Testis (tissue), 5 donors: ENCODE measurements at places on chromosomes 7 and 10.
A peak's percentile ranks its signal among the peaks of the same experiment; 100 is the strongest.

- no peak for DNase-seq
These were observed 166.2 kb downstream of the CPEB3 start for GRCh38 chr10:92124616-92125143.

DNA sequence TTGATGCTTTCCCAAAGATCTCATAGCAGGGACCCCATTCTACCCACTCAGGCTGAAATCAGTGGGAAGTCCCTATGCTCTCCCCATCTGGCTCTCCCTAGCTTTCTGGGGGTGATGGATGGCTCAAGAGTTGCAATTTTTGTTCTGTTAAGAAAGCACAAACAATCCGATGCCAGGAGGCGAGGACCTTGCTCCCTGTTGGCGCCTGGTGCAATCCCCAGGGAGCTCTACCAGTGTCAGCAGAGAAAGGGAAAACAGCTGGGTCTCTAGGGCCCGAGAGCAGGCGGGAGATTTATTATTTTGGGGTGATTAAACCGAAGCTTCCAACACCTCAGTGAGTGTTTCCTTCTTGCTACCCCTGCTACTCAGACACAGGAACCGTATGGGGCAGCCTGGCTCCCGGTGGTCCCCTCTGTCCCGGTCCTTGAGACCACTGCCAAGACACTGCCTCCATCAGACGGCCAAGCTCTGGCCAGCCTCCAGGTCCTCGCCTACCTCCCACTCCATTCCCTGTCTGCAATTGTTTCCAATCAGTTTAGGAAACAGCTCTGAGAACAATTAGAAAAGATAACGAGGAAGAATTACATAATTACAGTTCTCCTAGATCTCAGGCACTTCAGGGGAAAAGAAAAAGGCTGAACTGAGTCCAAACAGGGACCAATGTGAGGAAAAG lies 147.9 kb downstream of the PLXNA4 start:
- DNase-seq = peak; percentile 68

DNA sequence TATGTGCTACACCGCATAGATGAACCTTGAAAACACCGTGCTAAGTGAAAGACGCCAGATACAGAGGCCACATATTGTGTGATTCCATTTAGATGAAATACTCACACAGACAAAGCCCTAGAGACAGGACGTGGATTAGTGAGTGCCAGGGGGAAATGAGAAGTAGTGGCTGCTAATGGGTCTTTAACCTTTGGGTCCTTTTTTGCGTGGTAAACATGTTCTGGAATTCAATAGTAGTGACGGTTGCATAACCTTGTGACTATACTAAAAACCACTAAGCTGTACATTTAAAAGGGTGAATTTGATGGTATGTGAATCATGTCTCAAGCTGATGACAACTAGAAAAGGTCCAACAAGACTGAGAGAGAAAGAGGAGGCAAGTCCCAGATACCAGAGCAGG lies 15.6 kb downstream of the SMKR1 start:
- DNase-seq = no peak

GRCh38 chr7:81657551-81657950 lies 112.3 kb downstream of the HGF start:
- DNase-seq = no peak

GRCh38 chr7:9854605-9855004 lies 1119.1 kb upstream of the PHF14 start:
- no peak for DNase-seq

DNA sequence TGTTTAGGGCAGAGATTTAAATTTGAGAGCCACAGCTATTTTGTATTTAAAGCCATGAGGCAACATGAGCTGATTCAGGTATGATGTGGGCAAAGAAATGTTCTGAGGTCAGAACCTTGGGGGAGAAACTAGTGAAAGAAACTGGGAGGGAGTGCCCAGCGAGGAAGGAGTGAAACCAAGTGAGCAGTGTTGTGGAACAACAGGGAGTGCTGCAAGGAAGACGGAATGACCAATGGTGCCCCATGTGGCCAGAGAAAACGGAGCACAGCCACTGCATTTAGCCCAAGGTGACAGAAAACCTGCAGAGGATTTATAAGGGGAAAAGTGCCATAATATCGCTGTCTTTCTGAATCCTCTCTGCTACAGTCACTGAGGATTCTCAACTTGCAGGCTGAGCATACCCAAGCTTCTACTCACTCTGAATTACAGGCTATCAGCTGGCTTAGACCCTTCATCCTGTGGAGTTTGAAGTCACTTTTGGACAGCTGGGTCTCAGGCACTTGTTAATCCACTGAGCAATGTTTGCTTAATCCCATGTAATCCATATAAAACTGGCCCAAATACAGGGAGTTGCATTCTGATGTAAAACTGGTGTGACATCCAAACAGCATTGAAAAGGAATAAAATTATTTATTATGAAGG lies 777.3 kb downstream of the CCSER2 start:
- peak; percentile 58 for DNase-seq

GRCh38 chr10:76285012-76285411 lies 853.6 kb downstream of the LRMDA start:
- DNase-seq = no peak

GRCh38 chr7:107938456-107939250 lies 47.7 kb downstream of the DLD start:
- DNase-seq = peak; percentile 55

- no peak for DNase-seq
These were observed 9.0 kb downstream of the SFRP5 start for GRCh38 chr10:97762816-97763215.

GRCh38 chr10:10292501-10292900 lies 725.2 kb upstream of the CELF2 start:
- DNase-seq = no peak

- no peak for DNase-seq
These were observed 1.1 kb upstream of the HPSE2 start for GRCh38 chr10:99236627-99237309.

- no peak for DNase-seq
These were observed 98.0 kb upstream of the GATA3 start for GRCh38 chr10:7956508-7956907.

- DNase-seq = no peak
These were observed 24.1 kb upstream of the EPC1 start for GRCh38 chr10:32371101-32371500.

DNA sequence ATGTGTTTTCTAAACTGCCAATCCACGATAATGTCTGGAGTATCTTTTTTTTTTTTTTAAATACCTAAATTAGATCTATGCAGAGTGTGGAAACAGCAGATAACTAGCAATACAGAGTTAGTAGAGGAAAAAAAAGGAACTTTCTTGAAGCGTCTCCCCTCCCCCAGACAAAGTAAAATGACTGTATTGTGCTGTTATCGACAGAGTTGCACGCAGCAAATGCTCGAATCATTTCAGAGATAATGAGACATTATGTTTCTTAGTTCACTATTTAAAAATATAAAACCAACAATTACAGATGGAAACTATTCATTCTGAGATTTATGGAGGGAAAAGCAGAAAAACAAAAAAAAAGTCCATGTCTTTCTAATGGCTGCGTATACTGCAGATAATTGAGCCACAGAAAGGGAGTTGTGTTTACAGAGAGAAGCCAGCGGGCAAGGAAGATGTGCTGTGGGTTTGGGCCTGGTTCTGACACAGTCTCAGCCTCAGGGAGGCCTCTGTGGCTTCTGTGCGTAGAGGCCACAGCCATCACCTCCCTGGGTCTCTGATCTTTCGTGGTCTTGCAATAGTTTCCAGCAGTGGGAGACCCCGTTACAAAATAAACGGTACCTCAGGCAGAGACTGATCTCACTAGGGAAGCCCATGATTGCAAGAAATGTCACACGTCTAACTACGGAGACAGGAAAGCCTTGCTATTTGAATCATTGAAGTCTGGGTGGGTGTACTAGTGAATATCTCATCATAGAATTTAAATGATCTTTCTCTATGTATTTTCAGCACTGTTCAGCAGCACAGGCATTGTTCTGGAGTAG lies 19.1 kb upstream of the KLF6 start:
- no peak for DNase-seq

- no peak for DNase-seq
These were observed 36.5 kb upstream of the ECHDC3 start for GRCh38 chr10:11705722-11706121.

GRCh38 chr7:140327261-140327661 lies 71.1 kb downstream of the SLC37A3 start:
- no peak for DNase-seq

DNA sequence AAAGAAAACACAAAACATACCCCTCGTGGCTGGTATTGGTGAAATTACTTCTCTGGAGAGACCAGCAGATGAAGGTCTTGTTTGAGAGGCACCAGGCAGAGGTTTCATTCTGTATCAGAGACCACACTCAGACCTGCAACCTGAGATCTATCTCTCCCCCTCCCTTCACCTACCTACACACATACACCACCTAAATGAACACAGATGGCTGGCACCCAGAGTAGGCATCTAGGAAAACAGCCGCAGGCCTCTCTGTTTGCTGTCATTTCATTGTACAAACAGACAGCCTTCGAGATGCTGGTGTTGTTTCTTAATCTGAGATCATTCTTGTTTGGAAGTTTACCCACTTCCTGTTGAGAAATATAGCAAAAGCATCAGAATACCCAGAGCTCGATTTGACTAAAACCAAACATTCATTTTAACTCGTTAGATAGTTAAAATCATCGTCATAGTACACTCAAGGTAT lies 173.9 kb upstream of the SLC25A13 start:
- no peak for DNase-seq

- DNase-seq = no peak
These were observed 624.7 kb upstream of the IGFBP3 start for GRCh38 chr7:46545790-46546189.

GRCh38 chr7:35241884-35242283 lies 12.0 kb downstream of the TBX20 start:
- peak; percentile 39 for DNase-seq
